ENCODE measurements at places on chromosomes 7 and 10.

DNA sequence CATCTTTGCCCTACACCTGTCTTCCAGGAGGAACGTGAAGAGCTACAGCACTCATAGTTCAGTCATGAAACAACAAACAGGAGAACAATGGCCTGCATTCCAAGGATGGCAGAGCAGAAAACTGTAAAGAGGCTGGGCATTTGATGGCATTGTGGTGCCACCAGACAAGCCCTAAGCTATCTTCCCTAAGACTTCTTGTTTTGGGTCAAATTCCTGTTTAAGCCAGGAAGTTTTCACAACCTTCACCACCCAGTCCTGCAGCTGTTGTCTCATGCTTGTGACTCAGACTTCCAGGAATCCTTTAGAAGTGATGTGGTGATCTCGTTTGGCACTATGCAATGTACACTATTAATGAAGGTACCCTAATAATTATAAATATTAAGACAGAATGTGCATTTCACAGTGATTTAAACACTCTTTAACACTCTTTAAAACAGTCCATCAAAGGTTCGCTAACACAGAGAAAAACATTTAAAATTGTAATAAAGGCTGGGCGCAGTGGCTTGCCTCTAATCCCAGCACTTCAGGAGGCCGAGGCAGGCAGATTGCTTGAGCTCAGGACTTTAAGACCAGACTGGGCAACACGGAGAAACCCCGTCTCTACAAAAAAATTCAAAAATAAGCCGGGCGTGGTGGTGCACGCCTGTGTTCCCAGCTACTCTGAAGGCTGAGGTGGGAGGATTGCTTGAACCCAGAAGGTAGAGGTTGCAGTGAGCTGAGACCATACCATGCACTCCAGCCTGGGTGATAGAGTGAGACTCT, 2.7 kb upstream of the HERPUD2 start:
- no peak for DNase-seq

GRCh38 chr10:6115824-6116350, 27.1 kb downstream of the RBM17 start:
- DNase-seq, result no peak

DNA sequence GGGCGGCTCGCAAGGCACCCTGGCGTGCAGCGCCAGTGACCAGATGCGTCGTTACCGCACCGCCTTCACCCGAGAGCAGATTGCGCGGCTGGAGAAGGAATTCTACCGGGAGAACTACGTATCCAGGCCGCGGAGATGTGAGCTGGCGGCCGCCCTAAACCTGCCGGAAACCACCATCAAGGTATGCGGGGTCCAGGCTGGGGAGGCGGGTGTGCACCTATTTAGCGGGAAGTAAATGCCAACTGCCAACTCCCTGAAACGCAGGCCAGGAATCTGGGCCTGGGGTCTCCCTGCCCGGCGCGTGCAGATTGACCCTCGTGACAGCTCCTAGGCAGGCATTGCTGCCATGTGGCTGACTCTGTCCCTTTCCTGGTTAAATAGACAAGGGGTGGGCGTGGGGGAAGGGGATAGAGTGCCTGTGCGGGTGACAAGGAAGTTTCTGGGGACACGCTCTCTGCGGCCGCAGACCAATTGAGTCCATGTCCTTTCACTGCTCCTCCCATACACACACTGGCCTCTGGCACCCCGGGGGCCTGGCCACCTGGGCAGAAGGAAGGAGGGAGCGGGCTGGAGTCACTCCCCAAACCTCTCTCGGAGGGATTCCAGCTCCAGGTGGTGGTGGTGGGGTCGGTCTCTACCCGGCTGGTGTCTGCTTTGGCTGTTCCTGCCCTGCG, 2.7 kb downstream of the EVX1 start:
- DNase-seq, result no peak

GRCh38 chr7:23604296-23604640, 7.1 kb downstream of the CCDC126 start:
- no peak for DNase-seq

DNA sequence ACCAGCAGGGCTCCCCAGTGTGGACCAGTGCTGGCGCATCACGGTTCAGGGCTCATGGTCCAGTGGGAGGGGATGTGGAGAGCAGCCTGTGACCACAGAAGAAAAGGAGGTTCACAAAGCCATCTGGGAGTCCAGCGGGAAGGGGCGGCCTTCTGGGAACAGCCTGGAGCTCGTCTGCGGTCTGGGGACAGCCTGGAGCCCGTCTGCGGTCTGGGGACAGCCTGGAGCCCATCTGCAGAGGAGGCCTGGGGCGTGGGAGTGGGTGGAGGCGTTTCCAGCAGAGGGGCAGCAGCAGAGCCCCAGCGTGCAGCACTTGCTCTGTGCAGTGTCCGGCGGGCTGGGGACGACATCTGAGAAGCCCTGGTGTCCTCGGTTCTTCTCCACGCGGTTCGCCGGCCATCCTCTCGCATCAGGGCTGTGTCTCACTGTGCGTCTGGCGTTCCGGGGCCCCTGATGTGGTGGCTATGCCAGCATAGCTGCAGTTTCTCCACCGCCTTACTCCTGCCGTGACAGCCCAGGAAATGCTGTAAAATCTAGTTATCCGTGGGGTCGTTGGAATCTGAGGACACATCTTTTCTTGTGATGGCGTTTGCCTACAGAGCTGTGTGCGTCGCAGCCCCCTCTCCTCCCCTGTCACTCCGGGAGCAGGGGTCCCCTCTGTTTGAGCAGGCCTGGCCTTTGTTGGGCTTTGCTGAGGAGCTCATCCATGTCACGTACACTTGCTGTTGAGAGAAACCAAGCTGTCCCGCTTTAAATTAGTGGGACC, 104.6 kb downstream of the INPP5A start:
- DNase-seq, result no peak

- DNase-seq, result no peak
Measured at GRCh38 chr7:89797965-89798598, 356.2 kb upstream of the STEAP1 start.

- no peak for DNase-seq
Measured at GRCh38 chr7:16078076-16078952, 343.0 kb downstream of the CRPPA start.

DNA sequence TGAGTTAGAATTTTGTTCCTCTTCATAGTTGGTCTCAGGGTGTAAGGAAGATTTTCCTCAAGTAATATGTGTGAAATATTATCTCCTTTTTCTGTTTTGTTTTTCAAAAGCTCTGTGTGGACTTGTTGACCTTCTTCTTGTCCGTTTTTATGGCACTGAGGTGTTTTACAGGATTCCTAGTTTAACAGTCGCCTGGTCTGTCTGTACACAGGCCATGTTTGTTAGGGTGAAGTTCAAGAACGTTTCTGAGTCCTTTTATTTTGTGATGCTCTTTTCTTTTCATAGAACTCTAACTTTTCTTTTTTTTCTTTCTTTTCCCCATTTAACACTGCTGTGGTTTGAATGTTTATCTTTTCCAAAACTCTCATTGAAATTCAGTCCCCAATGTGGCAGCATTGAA, 18.5 kb downstream of the TACC2 start:
- DNase-seq, result no peak

DNA sequence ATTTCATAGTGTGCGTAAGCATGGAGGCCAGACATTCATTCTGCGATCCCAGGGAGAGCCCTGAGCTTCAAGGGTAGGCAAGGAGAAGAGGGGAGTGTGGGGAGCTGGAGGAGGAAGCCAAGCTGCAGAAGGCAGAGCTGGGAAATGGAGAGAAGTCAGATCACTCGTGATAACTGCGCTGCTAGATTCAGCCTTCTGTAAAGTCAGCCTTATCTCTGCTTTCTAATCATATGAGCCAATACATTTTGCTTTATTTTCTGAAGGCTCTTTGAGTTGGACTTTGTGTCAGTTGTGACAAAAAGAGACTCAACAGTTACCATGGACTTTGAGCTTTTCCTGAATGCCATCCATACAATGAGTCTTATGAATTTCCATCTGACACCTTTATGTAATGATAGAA, 61.7 kb upstream of the CREB5 start:
- DNase-seq, result no peak

DNA sequence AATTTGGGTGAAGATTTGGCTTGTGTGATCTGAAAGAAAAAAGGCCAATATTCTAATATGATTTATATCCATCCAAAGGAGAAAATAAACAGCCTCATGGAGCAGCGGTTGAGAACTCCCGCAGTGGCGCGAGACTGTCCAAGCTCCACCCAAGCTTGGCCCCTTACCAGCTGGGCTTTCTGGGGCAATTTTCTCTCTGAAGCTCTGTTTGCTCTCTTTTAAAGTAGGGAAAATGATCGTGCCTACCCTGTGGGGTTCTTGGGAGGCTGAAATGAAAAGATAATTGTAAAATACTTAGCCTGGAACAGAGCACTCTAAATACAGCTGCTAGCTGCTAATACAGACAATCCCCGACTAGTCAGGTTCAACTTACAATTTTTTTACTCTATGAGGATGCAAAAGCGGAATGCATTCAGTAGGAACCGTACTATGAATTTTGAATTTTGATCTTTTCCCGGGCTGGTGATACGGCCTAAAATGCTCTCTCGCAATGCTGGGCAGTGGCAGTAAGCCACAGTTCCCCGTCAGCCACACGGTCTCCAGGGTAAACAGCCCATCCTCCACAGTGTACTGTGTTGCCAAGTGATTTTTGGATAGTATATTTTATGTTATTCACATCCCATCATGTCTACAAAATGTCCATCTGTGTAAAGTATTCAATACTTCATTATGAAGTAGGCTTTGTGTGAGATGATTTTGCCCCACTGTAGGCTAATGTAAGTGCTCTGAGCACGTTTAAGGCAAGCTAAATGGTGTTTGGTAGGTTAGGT, 137.7 kb downstream of the CHN2 start:
- no peak for DNase-seq

Measured in forelimb muscle (tissue), 1 donor.